Stimulated activated CD8-positive, alpha-beta memory T cell treated with anti-CD3 and anti-CD28 coated beads, Interleukin-2, amount 100 ng/mL, for 1 hour (primary cell): ENCODE measurements at places on chromosomes 7 and 10.

DNA sequence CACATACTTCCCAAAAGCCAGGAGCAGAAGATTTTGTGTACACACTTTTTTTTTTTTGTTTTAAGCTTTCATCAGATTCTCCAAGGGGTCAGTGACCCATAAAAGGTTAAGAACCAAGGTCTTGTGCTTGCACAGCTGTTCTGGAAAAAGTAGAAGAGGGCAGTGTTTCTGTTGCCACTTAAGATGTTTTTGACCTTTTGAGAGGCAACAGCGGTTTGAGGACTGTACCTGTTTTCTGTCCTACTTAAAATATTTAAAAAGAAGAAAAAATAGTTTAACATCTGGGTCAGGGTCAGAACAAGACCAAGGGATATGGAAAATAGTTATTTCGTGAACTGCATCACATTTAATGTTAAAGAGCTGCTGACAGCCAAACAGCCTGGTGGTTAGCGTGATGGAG is 32.9 kb downstream of the AUTS2 start:
- no peak for DNase-seq

DNA sequence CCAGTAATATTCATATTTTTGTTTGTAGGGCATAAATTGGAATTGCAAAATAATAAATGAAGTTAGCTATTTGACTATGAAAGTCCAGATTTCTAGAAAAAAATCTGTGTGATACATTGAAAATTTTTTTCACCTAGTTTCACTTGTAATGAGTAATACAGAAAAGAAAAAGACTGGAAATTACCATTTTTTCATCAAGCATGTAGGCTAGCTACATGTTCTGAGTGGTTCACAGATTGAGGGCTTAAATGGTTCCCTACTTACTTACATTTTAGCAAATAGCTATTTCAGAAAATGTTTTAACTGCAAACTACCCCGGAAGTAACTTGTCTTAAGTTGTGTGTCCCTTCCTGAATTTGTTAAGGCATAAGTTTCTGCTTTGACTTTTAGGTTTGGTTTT is 396.0 kb downstream of the PHF14 start:
- no peak for DNase-seq

DNA sequence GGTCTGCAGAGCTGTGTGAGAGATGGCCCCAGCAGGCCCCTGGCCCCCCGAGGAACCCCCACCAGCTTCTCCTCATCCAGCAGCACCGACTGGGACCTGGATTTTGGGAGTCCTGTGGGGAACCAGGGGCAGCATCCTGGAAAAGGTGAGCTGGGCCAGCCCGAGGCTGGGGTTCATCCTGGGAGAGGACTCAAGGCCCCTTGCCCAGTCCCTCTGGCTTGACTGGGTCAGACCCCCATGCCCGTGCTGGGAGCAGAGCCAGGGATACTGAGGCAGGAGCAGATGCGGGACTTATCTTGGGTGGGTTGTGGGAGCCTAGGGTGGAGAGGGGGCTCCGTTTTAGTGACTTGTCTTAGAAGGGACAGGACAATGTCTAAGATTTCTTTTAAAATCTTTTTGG is 47.5 kb downstream of the ZNF467 start:
- no peak for DNase-seq

DNA sequence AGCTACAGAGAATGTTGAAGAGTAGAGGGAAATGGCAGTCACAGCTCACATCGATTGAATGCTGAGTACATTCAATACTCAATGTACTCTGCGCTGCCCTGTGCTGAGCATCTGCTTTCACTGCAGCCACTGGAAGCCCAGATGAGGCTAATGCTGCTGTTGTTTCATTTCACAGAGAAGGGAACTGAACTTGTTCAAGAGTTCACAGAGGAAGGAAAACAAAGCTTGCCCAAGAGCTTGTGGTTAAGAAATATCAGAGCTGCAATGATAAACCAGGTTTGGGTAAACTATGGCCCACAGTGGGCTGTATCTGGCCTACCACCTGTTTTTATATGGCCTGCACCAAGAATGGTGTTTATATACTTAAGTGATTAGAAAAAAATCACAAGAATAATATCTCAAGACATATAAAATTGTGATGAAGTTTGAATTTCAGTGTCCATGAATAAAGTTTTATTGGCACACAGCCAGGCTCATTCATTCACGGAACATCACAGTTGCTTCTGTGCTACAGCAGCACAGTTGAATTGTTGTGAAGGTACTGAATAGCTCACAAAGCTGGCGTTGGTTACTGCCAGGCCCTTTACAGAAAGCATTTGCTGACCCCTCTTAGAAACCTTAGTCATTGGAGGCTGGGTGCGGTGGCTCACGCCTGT is 64.1 kb downstream of the CFAP58 start:
- no peak for DNase-seq

DNA sequence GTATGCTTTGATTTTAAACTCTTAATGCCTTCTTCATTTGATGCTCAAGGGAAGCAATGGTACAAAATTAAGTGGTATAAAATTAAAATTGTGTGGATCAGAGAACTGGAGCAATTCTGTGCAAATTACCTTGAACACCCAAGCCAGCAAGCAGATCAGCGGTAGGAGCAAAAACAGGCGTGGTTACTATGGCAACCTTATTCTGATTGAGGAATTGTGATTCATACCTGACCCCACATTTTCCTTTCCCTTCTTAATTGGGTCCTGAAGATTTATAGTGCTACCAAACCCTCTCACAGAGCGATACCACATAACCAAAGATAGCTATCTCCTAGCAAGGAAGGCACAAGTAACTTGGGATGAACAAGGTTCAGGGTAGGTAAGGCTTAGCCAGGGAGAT is 72.5 kb upstream of the FZD1 start:
- no peak for DNase-seq

DNA sequence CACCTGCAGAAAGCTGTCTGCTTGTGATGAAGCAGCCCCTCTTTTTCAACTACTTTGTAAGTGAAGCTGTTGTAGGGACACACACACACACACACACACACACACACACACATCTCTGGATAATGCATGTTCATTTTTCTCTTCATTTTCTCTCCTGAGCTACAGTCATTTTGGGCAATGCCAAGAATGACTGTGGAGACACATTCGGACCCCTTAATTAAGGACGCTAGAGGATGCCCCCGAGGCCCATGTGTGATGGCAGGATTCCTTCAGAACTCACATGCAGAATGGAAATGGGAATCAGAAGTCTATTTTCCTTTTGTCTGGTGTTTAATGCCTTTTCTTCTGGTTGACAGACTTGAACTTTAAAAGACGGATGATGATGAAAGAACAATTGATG is 56.6 kb downstream of the CLRN3 start:
- DNase-seq = no peak

DNA sequence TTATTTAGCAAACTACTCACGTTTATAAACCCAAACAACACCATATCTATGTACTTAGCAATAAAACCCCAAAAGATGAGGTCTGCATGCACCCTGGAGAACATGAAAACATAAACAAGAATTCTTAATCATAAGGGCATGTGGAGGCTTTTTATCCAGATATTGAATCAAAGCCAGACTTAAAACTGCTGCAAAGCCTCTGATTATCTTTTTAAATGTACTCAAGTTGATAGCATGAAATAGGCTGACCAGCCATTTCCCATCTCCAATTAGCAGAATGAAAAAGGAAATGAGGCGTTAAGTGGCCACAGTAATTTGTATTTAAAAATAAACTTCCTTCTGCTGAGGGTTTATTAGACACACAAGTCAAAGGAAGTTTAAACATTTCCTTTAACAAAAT is 48.3 kb downstream of the ITIH5 start:
- DNase-seq = no peak

- DNase-seq = peak; percentile 61
Observed at GRCh38 chr10:93893646-93894515, at the start of gene SLC35G1. TSS of gene SLC35G1 (plus strand) at chr10:93893978. CDS start at chr10:93894034, 56 bp downstream.

DNA sequence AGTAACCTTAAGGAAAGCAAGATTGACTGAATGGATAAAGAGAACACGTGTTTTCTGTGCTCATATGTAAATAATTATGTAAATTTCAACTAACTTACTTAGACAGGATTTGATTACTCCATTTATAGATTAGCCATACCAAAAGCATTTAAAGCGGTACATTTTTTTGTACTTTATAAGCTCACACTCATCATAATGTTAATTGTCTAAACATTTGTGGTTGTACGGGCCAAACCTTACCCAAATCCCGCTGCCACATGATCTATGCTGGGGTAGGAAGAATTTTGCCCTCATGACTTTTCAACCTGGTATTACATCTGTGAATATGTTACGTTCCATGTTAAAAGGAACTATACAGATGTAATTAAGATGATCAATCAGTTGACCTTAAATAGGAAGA is 29.1 kb downstream of the MKX start:
- no peak for DNase-seq

DNA sequence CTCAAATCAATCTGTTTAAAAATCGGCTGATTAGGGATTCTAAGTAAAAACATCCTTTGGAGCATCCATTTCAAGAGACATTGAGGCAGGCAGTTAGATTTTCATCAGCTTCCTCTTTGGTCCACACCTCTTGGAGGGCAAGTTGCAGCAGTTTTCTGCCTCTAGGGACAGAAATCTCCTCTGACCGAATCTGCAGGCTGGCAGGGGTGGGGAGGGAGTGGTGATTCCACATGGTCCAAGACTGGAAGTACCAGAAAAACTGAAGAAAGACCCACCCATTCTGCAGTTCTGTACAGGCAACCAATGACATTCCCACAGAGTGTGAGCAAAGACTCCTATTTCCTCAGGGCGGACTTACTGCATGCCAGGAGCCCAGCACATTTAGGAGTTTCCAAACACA is 29.0 kb downstream of the FGFBP3 start:
- DNase-seq = no peak
